ENCODE measurements at places on chromosomes 3 and 15.

DNA sequence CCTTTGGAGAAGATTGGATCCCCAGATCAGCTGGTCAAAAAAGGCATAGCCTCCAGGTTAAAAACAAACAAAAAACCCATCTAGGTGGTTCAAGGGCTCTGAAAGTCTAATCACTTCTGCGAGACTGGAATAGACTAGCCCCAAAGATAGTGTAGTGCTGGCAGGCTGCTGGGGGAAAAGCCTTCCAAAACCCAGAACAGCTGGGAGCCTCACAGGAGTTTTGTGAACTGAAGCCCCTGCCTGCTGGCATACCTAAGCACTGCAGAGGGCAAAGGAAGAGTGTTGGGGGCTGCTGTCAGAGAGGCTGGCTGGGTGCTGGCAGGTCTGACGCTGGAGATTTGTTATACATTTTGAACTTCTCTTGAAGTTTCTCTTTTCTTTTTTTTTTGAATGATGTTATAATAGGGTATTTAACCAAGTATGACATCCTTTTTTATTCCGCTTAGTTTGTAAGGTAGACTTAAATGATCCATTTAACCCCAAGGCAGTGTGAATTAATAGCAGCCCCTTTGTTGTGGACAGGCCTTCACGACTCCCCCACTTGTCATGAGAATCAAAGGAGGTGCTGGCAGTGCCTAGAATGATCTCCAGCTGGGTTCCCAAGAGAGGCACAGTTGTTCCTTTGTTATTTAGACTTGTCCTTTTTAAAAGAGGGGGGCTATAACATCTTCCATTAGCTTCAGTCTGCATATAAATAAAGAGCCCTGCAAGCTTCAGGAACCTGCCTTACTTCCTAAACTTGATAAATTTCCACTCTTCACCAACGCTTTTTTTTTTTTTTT, 53.9 kb downstream of the CRTC3 start:
- DNase-seq, result no peak

- DNase-seq, result no peak
Observed at GRCh38 chr3:25442486-25442885, 14.4 kb downstream of the RARB start.

DNA sequence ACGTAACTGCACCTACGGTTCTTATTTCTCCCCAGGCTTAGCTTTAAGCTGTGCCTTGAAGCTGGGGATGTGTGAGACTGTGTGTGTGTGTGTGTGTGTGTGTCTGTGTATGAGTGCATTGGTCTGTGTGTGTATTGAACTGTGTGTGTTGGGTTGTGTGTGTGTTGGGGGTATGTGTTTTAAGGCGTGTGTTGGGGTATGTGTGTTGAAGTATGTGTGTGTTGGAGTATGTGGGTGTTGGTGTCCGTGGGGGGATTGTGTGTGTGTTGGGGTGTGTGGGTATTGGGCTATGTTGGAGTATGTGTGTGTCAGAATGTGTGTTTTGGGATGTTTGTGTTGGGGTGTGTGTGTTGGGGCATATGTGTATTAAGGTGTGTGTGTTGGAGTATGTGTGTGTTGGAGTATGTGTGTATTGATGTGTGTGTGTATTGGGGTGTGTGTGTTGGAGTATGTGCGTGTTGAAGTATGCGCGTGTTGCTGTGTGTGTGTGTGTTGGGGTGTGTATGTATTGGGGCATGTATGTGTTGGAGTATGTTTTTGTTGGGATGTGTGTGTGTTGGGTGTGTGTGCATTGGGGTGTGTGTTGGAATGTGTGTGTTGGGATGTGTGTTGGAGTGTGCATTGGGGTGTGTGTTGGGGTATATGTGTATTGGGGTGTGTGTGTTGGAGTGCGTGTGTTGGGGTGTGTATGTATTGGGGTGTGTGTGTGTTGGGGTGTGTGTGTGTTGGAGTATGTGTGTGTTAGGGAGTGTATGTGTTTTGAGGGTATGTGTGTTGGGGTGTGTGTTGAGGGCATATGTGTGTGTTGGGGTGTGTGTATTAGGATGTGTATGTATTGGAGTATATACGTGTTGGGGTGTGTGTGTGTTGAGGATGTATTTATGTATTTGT, 76.4 kb downstream of the LSM3 start:
- DNase-seq, result no peak

DNA sequence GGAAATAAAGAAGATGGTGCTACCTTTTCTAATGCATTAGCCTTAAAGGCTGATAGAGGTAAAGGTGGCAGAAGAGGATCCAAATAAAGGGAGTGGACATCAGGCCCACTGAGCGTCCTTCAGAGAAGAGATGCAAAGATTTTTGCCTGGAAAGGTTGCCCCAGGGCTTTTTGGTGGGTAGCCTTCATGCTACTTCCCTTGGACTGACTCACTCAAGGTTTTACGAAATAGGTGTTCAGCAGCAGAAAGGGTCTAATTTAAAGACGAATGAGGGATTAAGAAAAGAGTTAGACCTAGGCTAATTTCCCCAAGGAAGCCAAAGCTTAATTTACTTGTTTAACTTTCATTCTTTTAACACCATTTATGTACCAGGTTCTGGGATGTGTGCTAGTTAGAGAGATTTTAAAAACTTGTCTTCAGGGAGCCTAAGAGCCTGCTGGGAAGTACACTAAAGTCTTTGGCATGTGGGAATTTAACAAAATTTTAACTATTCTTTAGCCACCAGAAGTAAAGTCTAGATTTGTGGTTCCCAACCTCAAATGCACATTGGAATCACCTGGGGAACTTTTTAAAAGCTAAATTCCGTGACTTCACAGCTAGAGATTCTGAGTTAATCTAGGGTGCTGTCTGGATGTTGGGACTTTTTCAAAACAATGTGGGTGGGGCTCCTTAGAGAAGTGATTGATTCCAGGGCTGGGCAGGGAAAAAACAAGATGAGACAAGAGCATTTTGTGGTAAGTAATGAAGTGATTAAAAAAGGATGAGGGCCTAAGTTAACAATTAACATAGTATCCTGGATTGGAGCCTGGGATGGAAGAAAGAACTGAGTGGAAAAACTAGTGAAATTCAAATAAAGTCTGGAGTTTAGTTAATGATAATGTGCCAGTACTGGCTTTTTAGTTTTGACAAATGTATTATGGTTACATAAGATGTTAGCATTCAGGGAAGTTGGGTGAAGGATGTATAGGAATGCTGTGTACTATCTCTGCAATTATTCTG, 3.4 kb downstream of the IL20RB start:
- DNase-seq, result no peak

GRCh38 chr3:184727357-184728009, 15.6 kb upstream of the MAGEF1 start:
- peak; percentile 23 for DNase-seq

- no peak for DNase-seq
Observed at GRCh38 chr3:178206521-178206920, 329.7 kb upstream of the KCNMB2 start.

DNA sequence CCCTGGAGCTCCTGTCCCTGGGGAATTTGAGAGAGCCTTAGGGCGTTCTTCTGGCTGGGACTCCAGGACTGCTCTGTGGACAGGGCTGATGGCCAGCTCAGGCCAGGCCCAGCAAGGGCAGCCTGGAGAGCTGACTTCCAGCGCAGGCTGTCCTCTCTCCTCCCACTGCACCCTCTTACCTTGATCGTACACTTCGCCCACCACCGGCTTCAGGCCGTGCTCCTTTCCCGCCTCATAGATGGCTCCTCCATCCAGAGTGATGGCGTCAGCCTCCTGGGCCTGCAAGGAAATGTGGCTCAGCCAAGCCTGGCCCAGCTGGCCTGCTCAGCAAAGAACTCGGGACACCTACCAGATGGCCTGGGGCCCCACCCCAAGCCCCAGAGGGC, 3.1 kb downstream of the MELTF start:
- DNase-seq, result no peak

- DNase-seq, result no peak
Observed at GRCh38 chr15:67573194-67573593, 30.7 kb downstream of the MAP2K5 start.

GRCh38 chr3:181791056-181791955, 79.6 kb downstream of the SOX2 start:
- DNase-seq, result no peak

DNA sequence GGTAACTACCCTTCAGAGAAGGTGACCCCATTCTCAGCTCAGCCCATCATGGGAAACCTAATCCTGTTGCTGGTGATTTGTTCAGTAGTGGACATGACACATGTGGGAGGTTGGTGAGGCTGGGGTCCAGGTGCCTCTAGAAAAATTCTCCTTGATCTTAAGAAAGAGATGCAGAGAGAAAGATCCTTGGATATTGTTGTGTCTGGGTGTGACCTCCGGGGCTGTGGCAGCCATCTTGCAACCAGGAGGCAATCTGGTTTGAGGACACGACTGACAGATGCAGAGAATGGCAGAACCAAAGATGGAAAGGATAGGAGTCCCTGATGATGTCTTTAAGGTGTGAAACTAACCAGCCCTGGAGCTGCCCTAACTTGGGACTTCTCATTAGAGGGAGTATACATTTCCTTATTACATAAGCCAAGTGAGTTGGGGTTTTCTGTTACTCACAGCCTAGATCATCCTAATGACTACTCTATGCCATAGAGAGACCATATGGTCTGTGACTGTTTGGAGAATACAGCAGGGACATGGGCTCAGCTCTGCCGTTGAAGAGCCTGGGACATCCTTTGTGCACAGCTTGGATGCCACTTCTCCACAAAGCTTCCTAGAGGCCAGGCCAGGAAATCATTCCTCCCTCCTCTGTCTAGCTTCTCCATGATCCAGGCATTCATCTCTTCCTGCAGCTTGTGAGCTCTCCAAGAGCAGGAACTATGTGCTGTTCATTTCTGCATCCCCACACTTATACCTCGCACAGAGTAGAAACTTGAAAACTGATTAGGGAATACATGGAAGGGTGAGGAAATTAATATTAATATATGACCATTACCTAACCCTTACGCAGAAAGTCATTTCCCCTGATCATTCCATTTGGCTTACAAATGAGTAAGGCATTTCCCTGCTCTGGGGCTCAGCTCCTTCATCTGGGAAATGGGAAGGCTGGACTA, 45.9 kb downstream of the HRH1 start:
- DNase-seq, result no peak

- no peak for DNase-seq
Observed at GRCh38 chr3:5441401-5441800, 253.9 kb downstream of the EDEM1 start.

DNA sequence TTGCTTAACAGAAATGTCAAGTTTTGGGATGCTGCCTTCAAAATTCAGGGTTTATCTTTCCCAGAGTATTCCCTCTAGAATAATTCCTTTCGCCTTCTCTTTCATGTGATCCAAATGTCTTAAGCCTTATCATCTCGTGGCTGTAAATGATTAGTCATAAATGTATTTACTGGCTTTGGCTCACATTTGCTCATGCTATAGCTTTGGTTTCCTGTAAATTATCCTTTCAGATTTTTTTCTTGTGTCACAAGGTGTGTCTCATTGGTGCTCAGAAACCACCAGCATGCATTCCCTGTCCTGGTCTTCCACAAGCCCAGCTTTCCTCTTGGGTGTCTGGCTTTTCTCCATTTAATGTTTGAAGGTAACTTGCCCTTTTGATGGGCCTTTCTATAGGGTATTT, 692.7 kb upstream of the ALCAM start:
- no peak for DNase-seq

DNA sequence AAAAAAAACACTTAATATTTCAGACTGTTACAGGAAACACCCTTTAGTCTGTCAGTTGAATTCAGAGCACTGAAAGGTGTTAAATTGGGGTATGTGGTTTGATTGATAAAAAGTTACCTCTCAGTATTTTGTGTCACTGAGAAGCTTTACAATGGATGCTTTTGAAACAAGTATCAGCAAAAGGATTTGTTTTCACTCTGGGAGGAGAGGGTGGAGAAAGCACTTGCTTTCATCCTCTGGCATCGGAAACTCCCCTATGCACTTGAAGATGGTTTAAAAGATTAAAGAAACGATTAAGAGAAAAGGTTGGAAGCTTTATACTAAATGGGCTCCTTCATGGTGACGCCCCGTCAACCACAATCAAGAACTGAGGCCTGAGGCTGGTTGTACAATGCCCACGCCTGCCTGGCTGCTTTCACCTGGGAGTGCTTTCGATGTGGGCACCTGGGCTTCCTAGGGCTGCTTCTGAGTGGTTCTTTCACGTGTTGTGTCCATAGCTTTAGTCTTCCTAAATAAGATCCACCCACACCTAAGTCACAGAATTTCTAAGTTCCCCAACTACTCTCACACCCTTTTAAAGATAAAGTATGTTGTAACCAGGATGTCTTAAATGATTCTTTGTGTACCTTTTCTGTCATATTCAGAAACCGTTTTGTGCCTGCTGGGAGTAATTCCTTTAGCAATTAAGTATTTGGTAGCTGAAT, 17.9 kb downstream of the TMEM43 start:
- no peak for DNase-seq

- DNase-seq, result no peak
Observed at GRCh38 chr15:34339946-34340345, 2.4 kb upstream of the SLC12A6 start.

- no peak for DNase-seq
Observed at GRCh38 chr15:31468911-31469785, 142.5 kb downstream of the KLF13 start.
